Breast epithelium (tissue), 4 donors: ENCODE measurements at places on chromosomes 5 and 9.

DNA sequence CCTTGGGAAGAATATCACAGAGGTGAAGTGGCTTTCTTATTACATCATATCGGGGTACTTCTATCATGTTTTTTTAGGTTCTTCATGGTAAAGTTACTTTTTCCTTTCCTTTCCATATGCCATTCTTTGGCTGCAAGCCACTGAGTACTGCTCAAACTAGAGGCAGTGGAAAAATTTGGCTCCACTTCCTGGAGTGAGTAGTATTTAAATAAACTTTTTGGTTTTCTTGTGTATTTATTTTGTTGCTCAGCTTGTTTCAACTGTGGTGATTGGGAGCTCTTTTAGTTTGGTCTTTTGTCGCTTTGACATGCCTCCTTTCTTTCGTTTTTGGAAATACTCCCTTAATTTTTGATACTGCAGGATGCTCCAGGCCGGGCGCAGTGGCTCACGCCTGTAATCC lies 69.8 kb downstream of the WDR70 start:
- no peak for DNase-seq
- H3K27me3 ChIP-seq = no peaks in the 10 kb centered on the region
- H3K27ac ChIP-seq = no peak overlapping the region
- no peaks in the 10 kb centered on the region for H3K4me1 ChIP-seq

DNA sequence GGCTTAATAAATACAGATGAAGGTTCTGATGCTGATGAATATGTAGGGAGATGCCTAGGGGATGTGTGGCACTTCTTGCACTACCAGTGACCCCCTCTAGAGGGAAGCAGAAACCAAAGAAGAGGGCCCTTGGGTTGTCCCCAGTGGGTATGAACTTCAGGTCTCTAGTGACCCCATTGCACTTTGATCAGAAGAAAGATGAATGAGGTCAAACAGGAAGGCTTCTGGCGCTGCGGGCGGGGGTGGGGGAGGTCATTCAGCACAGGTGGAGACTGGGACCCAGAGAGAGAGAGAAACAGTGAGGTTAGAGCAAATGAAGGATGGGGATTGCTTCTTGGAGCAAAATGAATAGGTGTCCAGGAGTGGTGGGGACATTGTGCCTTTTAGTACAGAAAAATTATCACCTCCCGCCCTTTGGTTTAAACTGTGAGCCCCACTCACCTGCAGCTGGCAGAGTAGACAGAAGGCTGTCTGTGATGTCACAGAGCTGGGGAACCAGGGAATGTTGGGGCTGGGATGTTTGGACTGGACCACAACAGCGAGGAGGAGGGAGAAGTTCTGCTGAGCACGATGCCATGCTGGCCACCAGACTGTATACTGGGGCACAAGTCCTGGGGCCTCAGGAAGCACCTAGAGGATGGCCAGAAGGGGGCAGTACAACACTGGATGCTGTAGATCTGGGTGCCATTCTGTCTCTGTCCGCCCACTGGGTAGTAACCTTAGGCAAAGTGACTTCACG lies at the start of gene TEX48:
Gene TEX48 (minus strand): TSS at position 599 of the 739 bp plus-strand sequence. CDS start 10,469 bp downstream, outside the sequence.
- no peak for DNase-seq
- no peak within 1 kb of the TSS for H3K4me3 ChIP-seq
- no peaks in the 10 kb centered on the region for H3K27me3 ChIP-seq
- no peaks in the 10 kb centered on the region for H3K36me3 ChIP-seq
- H3K27ac ChIP-seq = no peak within 1 kb of the TSS

- no peak for DNase-seq
- no peak overlapping the region for H3K4me3 ChIP-seq
- H3K27ac ChIP-seq = no peak overlapping the region
- no peaks in the 10 kb centered on the region for H3K4me1 ChIP-seq
- no peaks in the 10 kb centered on the region for H3K36me3 ChIP-seq
- no peaks in the 10 kb centered on the region for H3K27me3 ChIP-seq
Measured at GRCh38 chr9:20208961-20209371, 413.3 kb downstream of the MLLT3 start.

DNA sequence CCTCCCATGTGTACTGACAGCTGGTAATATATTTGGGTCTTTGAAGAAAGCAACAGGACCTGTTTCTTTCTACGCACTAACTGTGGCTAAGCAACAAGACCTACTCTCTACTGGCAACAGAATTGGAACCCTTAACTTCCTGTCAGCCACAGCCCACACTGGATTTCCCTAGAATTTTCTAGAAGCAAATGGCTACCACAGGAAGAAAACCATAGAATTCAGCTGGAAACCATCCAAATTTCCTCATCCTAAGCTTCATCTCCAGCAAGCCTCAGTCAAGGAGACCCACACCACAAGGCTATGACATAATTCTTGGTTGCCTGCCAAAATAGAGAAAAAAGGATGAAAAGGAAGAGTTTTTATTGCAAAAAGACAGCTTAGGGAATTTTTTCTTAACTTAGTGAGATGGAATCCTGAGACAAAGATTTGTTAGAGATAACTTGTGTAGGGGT lies 171.8 kb upstream of the TNC start:
- DNase-seq = no peak
- H3K4me1 ChIP-seq = no peaks in the 10 kb centered on the region
- no peak overlapping the region for H3K27ac ChIP-seq
- no peaks in the 10 kb centered on the region for H3K36me3 ChIP-seq

DNA sequence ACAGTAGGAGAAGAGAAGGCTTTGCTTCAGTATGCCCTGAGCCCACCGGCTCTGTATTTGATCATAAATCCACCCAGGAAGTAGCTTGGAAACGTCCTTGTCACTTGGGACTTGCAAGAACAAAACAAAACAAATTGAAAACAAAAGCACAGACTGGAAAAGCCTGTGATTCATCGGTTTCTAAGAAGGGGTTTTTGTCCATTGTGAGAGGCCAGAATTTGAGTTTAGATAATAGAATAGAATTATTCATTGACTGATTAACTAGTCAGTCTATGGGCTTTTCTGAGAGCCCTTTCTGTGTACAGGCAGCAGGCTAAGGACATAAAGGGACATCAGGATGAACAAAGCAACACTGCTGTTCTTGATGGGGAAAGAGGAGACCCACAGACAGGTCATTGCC lies 424.8 kb downstream of the IRX1 start:
- no peak overlapping the region for H3K4me3 ChIP-seq
- H3K36me3 ChIP-seq = no peaks in the 10 kb centered on the region
- DNase-seq = no peak

DNA sequence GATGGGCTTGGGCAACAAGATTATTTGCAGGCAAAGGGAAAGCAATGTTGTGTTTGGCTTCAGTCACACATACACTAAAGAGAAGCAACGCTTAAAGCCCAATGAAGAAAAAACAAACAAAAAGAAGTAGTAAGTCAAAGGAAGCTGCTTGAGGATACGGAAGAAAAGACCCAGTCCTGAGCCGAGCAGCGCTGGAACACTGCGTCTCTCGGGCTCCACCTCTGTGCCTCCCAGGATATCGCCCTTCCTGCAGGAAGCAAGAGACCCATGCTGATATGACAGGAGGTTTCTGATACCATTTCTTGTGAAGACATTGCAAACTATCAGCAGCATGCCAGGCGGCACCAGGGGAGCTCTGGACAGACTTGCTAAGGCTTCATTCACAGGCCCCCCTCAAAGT lies 9.9 kb downstream of the GNAQ start:
- no peak overlapping the region for H3K4me3 ChIP-seq
- DNase-seq = no peak
- H3K27ac ChIP-seq = no peak overlapping the region
- H3K27me3 ChIP-seq = no peaks in the 10 kb centered on the region
- H3K4me1 ChIP-seq = no peaks in the 10 kb centered on the region

- no peak for DNase-seq
- no peaks in the 10 kb centered on the region for H3K4me1 ChIP-seq
- no peak overlapping the region for H3K4me3 ChIP-seq
- no peaks in the 10 kb centered on the region for H3K27me3 ChIP-seq
- H3K27ac ChIP-seq = no peak overlapping the region
Measured at GRCh38 chr9:4620881-4621555, 41.1 kb upstream of the PLPP6 start.

- H3K27ac ChIP-seq = no peak overlapping the region
- DNase-seq = no peak
- no peaks in the 10 kb centered on the region for H3K27me3 ChIP-seq
- peaks cover 6% of the 10 kb centered on the region for H3K4me1 ChIP-seq
- H3K4me3 ChIP-seq = no peak overlapping the region
- no peaks in the 10 kb centered on the region for H3K36me3 ChIP-seq
Measured at GRCh38 chr9:119961774-119962424, 592.7 kb upstream of the BRINP1 start.

DNA sequence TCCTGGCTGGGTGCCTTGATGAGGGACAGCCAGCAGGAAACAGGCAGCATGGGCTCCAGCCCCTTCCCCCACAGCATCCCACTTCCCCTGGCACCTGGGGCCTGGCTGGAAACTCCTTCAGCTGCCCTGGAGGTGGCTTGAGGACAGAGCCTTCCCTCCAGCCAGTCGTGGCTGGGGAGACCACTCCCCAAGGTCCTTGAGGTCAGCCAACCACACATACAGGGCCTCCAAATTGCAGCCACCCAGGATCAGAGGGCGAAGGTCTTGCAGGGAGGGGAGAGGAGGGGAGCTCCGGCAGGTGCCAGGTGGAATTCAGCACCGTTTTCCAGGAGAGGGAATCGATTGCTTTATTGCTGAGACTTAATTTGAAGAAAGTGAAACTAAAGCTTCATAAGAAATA lies 280.4 kb downstream of the PBX3 start:
- no peaks in the 10 kb centered on the region for H3K4me1 ChIP-seq
- H3K36me3 ChIP-seq = no peaks in the 10 kb centered on the region
- H3K27me3 ChIP-seq = peaks cover 19% of the 10 kb centered on the region
- no peak overlapping the region for H3K27ac ChIP-seq

DNA sequence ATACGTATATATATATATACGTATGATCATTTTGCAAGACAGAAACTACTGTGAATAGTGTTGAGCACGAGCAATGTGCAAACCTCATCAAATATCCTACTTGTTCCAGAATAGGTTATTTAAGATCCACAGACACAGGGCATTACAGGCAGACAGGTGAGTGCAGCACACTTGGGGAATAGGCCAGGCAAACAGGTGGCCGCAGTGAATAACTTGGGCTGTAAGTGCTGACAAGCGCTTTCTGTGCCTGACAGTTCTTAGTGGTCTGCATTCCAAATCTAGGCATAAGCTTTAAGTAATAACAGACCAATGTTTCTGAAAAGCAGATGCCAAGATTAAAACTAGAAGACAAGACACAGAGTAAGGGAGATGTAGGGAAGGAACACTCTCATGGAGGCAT lies 77.9 kb downstream of the LHFPL2 start:
- no peak overlapping the region for H3K4me3 ChIP-seq
- DNase-seq = no peak
- H3K4me1 ChIP-seq = peaks cover 10% of the 10 kb centered on the region
- no peaks in the 10 kb centered on the region for H3K36me3 ChIP-seq
- no peaks in the 10 kb centered on the region for H3K27me3 ChIP-seq

- no peaks in the 10 kb centered on the region for H3K36me3 ChIP-seq
- no peak for DNase-seq
- no peaks in the 10 kb centered on the region for H3K27me3 ChIP-seq
- no peak overlapping the region for H3K4me3 ChIP-seq
Measured at GRCh38 chr9:104144336-104144735, 50.2 kb downstream of the SMC2 start.

DNA sequence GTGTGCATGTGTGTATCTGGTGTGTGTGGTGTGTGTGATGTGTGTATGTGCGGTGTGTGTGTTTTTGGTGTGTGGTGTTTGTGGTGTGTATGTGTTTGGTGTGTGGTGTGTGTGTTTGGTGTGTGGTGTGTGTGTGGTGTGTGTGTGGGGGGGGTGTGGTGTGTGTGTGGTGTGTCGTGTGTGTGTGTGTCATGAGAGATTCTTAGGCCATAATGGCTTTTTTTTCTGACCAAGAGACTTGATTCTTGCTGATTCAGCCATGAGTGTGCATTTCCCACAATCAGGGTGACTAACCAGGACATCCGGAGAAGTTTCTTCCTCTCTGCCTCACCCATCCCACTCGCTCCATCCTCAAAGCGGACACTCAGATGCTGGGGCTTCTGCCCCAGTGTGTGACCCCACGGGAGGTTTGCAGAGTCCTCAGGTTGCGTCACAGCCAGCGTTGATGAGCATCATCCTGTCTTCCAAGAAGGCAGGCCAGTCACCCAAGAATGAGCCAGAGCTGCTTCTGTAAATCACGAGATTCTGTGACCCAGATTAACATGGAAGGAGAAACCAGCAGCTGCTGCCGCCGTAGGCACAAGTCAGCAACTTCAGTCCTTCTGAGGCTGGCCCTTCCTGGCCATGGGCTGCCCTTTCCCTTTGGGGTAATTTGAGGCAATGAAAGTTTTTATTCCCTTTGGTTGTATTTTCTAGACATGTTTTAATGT lies 12.5 kb upstream of the CTSL start:
- H3K4me3 ChIP-seq = no peak overlapping the region
- no peaks in the 10 kb centered on the region for H3K27me3 ChIP-seq
- peak overlapping the region; percentile 92 for H3K27ac ChIP-seq

GRCh38 chr9:134707731-134708671 lies 66.4 kb downstream of the COL5A1 start:
- H3K27me3 ChIP-seq = peaks cover 6% of the 10 kb centered on the region
- H3K27ac ChIP-seq = peak overlapping the region; percentile 80
- H3K4me3 ChIP-seq = no peak overlapping the region
- no peaks in the 10 kb centered on the region for H3K36me3 ChIP-seq

DNA sequence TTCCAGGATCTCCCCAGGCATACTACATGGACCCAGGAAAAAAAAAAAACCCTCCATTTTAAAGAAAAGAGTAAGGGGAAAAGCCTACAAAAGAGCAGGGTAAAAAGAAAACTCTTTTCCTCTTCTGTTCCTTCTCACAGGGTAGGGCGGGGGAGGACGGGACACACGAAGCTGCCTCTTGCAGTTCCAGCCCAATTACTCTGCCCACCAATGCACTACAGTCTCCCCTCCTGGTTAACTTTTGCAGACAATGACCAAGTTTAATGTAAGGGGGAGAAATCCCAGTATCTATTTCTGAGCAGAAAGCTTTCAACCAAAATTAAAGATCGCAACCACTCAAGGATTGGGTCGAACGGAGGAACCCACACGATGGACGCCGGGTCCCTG lies 1.3 kb downstream of the BRD3 start:
- H3K4me3 ChIP-seq = peak overlapping the region; percentile 86
- H3K27me3 ChIP-seq = no peaks in the 10 kb centered on the region
- H3K27ac ChIP-seq = peak overlapping the region; percentile 63
- no peak for DNase-seq

DNA sequence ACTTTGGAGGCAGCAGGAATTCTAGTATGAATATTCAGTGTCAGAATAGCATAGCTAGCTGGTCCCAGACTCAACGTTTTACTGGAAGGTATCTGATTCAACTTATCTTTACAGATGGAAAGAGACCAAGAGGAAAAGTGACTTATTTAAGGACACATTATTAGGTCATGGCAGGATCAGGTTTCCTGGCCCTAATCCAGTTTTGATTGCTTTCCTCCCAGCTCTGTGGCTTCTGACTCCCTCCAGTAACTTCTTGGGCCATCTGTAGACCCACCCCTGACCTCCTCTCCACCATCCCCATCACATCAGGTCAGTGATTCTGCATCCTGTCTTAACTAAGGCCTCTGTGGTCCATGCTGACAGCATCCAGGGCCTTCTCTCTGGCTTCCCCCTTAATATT lies 38.4 kb downstream of the SH3TC2 start:
- H3K36me3 ChIP-seq = no peaks in the 10 kb centered on the region
- no peak for DNase-seq
- no peak overlapping the region for H3K27ac ChIP-seq
- no peaks in the 10 kb centered on the region for H3K4me1 ChIP-seq
- no peak overlapping the region for H3K4me3 ChIP-seq
- no peaks in the 10 kb centered on the region for H3K27me3 ChIP-seq
